ENCODE measurements at places on chromosomes 3 and 15.

DNA sequence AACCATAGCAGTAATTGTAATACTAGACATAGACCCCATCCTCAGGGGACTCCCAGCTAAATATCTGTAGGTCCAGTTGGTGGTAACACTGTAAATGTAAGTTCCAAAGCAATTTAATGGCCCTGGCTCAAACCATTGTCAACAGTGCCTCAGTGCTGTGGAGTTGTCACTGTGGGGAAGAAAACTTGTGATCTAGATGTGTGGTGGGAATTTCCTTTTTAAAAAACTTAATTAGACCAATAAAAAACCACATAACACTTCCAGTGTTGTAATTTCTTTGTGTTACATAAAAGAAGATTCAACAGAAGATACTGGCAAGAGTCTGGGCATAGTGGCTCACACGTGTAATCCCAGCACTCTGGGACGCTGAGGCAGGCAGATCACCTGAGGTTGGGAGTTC, 138.6 kb upstream of the UMPS start:
- no peak for DNase-seq

GRCh38 chr3:138404121-138404520, 30.3 kb upstream of the ESYT3 start:
- DNase-seq: no peak

- no peak for DNase-seq
These were observed 23.8 kb downstream of the NTRK3 start for GRCh38 chr15:88232771-88233201.

DNA sequence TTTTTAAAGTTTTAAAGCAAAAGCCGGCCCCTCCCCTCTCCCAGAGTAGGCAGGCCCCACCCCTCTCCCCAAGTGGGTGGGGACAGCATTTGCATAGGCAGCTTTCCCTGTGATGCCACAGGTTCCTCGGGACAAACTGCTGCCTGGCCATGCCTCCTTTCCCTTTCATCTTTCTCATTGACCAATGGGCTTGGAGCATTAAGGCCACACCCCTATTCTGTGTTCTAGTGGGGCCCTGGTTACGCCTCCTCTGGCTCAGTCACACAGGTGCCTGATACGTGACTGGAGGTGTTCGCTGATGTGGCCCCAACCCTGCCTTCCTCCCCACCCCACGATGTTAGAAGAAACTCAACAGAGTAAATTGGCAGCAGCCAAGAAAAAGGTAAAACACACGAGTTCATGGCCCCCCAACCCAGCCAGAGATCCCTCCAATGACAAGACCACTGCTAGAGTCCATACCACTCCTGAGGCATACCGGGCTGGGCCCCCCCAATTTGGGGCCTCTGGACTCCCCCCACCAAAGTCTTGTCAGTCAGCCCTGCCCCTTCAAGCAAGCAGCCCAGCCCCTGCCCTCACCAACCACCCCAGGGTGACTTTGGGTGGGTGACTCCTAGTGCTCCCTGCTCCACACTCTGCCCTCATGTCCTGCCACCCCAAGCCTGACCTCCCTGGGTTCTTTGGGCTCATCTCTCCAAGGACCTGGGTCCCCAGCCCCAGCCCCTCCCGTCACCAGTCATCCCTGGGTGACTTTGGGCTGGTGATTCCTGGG, 62.8 kb upstream of the CSPG4 start:
- DNase-seq: no peak

DNA sequence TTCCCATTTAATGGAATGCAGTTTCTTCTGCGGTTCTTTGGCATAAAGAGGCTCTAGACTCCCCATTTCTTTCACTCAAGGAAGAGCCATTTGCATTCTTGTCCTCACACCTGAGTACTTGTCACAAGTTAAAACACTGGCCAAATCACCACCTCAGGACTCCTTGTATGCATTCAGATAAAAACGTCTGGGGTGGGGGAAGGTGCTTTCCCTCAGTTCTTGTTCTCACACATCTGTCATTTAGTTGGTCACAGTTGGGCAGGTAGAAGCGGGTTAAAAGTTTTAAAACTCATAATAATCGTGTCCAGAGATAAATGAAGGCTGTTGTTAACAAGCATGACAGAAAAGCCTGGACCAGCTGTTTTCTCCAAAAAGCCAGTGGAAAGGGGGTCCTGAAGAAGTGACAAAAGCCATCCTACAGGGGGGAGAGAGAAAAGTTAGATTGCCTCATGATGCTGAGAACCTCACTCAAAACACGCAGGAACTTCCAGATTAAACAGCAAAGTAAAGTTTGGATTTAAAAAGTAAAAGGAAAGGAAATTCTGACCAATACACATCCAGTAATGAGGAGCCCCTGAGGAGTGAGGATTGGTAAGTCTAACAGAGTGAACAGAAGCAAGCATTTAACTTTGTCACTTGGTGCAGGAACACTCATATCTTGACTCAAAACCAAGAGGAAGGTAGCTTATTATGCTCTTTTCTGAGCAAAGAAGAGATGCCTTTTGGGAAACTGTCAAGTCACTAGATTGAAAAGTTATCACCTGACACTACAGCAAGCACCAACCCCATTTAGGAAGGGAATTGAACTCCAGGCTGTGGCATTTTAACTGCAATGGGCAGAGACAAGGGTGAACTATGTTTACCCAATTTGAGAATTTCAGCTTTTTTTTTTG, 2.8 kb downstream of the BCL2L10 start:
- no peak for DNase-seq

- DNase-seq: no peak
These were observed 52.6 kb upstream of the EPHB3 start for GRCh38 chr3:184508938-184509337.

DNA sequence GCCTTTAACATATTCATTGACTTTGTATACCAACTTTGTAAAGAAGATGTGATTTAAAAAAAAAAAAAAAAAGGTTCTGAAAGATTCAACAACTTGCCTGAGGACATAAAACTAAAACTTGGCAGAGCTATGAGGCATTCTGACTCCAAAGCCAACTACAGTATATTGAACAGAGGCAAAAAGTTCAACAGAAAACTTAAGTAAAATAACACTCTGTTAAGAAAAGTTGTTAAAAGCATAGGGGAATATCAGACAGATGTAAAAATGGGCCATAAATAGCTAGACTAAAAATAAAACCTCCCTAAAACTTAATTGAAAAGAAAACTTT, 23.4 kb downstream of the GOLIM4 start:
- no peak for DNase-seq

DNA sequence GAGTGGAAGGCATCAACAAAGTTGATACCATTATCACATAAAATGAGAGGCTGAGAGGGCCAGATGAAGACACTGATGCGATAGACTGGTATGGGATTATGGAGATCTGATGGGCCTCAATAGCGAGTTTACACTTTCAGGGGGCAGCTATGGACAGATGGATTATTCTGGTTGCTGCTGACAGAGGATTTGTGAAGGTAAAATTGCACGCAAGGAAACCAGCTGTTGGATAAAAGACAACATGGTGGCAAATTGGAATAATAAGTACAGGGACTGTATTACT, 203.9 kb downstream of the MBNL1 start:
- DNase-seq: no peak

GRCh38 chr3:120171134-120171873, 77.1 kb upstream of the GSK3B start:
- DNase-seq: no peak

- no peak for DNase-seq
These were observed 19.7 kb downstream of the ACKR4 start for GRCh38 chr3:132616780-132617179.

DNA sequence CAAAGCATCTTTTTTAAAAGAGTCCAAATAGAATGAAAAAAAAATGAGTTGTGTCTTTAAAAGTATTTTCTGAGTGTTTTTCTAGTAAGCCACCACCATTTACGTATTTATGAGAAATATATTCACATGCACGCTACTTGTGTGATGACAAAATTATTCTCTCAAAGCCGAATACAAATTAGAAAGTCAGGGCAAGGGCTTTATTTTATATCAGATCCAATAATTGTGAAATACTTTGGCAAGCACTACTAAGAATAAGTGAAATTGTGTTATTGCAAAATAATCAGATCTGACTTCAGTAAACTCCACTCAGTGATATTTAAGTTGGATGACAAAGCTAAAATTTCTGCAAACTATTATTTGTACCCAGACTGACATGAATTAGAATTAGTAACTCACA, 589.3 kb upstream of the KCNMB2 start:
- DNase-seq: no peak

DNA sequence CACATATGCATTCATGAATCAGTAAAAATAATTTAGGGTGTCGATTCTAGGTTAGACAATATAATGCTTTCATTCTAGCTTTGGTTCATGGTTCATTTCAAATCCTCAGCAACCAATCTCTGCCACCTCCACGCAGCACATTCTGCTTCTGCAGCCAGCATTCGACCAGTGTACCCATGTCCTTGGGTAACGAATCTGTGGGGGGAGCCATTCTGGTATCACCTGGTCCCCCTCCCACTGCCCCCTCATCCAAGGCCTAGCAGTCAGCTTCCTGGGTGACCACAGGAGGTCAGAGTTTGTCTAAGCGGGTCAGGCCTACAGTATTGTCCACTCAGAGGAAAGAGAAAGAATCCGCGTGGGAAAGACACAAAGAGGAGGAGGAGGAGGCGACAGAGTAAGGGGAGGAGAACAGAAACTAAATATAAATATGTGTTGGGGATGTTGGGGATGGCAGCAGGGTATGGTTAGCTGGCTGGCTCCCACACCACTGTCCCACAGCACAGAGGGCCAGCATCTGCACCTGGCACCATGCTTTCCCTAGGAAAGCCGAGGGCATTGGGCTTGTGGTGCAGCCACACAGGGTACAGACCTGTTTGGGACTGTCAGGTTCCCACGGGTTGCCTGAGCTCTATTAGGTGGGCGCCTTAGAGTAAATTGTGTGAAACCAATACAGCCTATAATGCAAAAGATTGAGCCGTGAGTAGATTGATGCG, 12.1 kb downstream of the PAK6 start:
- DNase-seq: no peak

GRCh38 chr3:45552031-45552793, 42.3 kb upstream of the LIMD1 start:
- DNase-seq: no peak

DNA sequence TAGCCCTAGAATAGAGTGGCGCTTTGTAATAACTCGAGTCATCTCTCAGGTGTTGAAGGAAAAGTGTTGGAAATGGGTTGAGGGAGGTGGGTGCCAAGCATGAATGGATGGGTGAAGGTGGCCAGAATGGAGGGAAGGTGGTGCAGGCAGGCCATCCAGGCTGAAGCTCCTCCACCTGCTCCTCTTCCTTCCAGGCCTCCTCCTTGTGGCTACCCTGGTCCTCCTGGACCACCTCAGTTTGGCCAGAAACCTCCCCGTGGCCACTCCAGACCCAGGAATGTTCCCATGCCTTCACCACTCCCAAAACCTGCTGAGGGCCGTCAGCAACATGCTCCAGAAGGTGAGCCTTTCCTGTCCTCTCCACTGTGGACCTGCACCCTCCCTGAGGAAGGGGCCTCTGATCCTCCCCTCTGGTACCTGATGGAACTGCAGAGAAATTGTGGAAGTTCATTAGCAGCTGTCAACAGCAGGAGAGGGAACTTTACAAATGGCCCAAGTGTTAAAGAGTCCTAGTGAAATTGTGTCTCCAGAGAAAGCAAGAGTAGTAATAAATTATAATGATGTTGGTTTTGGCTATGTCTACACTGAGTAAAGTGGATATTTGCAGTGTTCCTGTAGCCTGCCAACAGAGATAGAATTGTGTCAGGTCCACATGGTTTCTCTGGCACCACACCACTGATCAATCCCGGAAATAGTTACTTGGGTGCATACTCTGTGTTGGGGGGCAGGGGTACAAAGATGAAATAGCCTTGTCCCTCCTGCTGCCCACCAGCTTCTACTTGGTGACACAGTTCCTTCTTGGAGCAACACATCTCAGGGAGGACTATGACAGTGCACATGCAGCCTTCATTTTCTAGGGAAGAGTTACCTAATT, 1.6 kb downstream of the IL12A start:
- DNase-seq: no peak

- no peak for DNase-seq
These were observed 21.6 kb downstream of the ESYT3 start for GRCh38 chr3:138455801-138456716.

GRCh38 chr15:65054333-65055200, 9.4 kb downstream of the SLC51B start:
- peak; percentile 46 for DNase-seq

GRCh38 chr3:57681691-57682090, 11.2 kb downstream of the DENND6A start:
- no peak for DNase-seq

DNA sequence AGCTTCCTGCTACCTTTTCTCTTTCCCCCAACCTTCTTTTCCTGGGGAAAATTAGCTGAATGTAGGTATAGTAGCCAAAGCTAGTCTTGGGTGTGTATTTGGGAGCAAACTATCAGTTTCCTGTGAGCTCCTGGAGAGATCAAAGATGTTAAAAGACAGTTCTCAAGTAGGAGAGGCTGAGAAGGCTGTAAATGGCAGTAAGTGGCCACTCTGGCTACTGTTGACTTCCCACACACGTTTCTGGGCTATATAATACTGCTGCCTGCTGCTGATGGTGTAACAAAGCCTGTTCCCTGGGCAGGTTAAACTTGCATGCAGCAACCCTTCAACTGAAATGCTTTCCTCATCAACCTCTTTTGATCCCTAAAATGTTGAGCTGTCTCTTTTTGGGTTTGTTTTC, 27.6 kb downstream of the ARID3B start:
- DNase-seq: no peak

DNA sequence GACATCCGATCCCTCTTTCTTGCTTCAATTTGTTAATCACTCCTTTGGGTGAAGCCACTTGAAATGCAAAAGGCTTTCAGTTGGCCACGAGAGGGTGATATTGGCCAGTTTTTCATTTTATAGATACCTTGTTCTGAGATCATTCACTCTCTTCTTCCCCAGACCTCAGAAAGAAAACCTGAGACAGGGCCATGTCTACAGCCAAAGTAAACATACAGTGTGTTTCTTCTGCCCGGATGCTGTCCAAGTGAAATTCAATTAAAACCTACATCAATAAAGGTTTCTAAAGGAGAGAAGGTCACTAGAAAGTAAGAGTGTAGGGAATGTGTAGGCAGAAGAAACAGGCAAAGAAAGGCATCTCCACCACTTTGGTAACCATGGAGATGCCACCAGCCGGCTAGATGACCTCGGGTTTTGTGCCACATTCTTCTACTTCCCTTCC, 39.5 kb upstream of the FMN1 start:
- DNase-seq: no peak

DNA sequence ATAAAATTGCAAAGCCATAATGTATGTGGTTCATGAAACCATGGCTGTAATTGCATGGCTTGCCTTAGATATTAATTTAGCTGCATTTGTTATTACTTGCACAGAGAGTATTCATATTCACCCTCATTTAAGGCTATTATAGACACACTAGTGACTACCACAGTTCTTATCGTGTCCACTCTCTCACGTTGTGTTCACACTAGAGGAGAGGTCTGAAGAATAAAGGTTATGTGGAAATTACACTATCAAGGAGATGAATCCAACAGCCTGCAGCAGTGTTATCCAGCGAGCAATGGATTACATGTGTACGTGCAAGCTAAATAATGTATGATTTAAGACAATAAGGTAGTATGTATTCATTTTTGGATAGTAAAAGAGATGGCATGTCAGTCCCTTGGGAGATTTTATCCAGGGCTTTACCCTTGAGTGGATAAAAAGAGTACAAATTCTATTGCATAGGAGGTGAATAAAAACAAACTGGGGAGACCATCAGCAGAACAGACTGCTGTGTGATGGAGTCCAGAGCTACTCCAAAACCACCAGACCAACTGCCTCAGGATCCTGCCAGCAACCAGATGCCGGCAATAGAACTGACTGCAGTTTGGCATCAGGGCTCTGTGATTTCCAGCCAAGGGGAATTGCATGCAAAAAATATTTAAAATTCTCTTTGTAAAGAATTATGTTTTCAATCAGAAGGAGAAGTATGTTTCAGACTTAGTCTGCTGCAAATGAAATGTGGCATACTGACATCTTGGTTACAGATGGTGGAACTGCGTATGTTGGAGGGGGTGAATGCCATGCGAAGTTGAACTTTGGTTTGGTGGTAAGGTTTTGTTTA, 146.6 kb downstream of the RBMS3 start:
- no peak for DNase-seq

Data from CD4-positive, alpha-beta T cell treated with Interleukin-15 for 4 hours (primary cell).